ENCODE measurements at places on chromosomes 7 and 10.

DNA sequence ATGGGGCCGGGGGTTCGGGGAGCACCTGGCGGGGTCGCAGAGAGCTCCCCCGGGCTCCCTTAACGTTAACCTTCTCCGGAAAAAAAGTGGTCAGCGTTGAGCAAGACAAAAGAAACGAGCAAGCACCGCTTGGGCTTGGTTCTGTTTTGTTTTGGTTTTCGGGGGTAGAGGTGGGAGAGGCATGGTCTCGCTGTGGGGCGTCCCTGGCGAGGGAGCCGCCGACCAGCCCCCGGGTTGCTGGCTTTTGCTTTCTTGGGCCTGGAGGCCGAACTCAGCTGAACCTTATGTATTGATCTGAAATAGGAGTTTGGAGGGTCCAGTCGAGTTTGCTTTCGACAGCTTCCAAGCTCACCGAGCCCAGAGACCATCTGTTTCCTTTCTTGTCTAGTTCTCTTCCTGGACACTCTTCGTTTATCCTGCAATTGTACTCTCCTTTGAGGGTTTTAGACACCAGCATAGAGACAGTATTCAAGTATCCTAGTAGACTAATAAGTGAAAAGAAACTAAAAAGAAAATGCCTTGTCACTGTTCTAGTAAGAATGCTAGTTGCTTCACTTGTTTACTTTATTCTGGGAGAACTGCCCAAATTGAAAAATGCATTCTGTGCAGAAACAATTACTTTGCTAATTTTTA, 980 bp downstream of the FHIP2A start:
- peak; percentile 70 for DNase-seq

GRCh38 chr10:103353281-103353680, 2.3 kb upstream of the PCGF6 start:
- peak; percentile 26 for DNase-seq

- DNase-seq: peak; percentile 78
These were observed 135.2 kb downstream of the CYP26A1 start for GRCh38 chr10:93208717-93209464.

- no peak for DNase-seq
These were observed 80.7 kb downstream of the HIPK2 start for GRCh38 chr7:139697056-139697455.

DNA sequence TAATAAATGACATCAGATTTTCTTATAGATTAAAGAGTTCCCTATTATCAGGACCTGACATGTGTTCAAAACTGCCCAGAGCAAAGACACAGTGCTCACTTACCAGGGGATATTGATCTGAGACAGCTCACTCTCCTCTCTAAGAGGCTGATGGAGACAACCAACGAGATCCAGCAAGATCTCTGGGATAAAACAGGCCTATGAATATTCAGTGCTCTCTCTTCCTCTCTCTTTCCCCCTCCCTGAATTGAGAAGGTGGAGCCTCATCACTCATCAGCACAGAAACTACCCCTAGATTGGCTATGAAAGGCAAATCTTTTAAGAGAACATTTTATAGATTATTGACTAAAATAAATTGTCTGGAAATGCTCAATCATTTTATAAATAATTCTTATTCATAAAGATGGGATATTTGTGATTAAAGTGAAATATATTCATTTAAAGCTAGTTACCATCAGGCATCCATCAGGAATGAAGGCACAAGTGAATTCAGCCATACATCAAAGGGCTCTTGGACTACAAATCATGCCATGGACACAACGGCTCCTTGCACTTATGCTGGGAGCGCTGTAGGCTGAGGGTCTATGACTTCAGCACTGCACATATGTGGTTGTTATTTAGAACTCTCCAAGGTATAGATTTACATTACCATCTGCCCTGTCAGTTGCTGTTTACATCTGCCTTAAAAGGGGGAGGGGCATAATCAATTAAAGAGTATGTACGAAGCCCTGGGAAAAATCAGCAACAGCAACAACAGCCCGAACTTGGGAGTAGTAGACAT, 3.4 kb upstream of the PPP1R17 start:
- no peak for DNase-seq

DNA sequence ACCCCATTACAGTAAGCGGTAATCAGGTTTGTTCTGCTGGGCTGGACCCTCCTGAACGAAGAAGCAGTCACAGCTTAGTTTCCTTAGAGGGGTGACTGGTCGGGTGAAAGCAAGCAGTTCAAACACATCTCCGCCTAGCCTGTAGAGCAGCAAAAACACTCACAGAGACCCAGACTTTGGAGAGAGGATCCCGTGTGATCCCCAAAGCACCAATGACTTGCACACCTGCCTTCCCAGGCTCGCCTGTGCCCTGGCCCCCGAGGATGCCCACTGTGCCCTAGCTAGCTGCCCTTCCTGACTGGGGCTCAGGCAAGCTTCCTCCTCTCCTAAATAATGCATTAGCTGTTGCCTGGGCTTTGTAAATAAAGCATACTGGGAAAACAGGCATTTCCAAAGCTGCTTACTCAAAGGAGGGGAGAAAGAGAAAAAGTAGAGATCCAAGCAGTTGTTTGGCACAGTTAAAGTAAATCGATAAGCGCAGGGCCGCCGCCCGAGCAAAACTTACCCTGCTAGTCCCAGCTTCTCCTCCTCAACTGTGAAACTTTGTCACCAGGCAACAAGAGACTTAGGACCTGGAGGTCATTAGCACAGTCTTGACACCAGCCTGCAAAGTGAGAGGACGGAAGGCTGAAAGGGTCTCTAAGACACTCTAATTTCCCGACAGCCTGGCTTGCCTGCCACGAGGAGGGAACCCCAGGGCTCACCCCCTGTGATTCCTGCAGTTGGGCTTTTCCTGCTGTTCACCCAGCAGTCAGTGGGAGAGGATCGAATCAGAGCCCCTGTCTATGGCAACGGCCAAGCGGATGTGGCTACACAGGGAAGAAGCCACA, 4.8 kb downstream of the LRRC18 start:
- DNase-seq: peak; percentile 4

DNA sequence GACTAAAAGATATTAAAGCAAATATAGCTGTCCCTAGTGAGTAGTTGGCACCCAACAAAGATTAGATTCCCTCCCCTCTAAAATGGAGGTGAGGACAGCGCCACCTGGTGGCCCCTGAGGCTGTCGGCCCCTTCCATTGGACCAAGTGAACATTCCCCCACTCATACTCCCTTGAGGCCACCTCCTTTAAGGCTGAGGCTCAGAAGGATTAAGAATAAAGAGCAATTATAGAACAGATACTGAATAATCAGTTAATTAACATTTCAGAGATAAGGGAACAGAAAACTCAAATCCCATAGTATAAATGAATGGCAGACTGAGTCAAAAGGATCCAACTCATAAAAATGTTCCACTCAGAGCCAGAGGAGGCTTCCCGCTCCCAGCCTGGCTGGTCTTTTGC, 130.4 kb upstream of the GHITM start:
- DNase-seq: peak; percentile 27

GRCh38 chr10:67933199-67933598, 48.7 kb downstream of the SIRT1 start:
- DNase-seq: no peak

- no peak for DNase-seq
These were observed 205.2 kb upstream of the SVIL start for GRCh38 chr10:29839826-29840515.

DNA sequence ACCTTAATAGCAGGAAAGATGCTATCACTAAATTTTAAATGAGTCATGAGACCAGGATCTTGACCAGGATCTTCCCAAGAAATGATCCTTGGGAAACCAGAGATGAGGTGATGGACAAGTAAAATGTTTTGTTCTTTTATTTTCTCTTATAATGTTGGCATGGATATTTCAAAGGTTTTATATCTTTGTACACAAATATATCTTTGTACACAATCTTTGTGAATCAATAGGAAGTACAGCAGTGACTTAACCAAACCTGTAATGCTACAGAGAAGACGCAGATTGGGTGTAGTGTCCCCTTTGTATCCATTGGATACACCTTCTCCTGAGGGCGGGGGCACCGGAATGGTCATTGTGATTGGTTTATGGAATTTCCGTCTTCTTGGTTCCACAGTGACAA, 180.1 kb upstream of the CCDC6 start:
- no peak for DNase-seq

DNA sequence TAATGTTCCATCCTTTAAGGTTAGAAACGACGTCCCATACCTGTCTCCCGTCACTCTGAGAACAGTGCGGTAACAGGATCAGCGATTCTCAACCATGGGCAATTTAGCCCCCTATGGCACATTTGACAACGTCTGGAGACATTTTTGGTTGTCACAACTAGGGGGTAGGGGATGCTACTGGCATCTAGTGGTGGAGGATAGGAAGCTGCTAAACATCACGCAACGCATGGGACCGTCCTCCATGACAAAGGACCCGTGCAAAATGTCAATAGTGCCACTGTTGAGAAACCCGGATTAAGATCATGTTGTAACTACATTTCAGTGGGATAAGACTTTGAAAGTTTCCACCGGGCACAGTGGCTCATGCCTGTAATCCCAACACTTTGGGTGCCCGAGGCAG, 5.0 kb upstream of the PAXIP1 start:
- DNase-seq: peak; percentile 2

DNA sequence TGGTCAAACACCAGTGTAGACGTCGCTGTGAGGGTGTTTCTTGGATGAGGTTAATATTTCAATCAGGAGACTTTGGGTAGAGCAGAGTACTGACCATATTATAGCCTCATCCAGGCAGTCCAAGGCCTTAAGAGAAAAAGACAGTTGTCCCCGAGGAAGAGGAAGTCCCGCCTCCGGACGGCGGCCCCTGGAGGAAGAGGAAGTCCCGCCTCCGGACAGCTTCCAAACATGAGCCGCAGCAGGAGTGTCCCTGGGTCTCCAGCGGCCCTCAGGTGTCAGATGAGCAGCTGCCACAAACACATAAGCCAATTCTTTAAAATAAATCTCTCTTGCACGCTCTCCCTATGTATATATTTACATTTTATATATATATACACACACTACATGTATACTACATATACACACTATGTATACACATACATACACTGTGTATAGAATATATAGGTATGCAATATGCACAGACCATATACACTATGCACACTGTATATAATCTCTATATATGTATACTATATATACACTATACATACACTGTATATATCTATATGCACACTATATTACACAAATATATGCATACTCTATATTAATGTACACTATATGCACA, 37.5 kb downstream of the PWWP2B start:
- DNase-seq: no peak

DNA sequence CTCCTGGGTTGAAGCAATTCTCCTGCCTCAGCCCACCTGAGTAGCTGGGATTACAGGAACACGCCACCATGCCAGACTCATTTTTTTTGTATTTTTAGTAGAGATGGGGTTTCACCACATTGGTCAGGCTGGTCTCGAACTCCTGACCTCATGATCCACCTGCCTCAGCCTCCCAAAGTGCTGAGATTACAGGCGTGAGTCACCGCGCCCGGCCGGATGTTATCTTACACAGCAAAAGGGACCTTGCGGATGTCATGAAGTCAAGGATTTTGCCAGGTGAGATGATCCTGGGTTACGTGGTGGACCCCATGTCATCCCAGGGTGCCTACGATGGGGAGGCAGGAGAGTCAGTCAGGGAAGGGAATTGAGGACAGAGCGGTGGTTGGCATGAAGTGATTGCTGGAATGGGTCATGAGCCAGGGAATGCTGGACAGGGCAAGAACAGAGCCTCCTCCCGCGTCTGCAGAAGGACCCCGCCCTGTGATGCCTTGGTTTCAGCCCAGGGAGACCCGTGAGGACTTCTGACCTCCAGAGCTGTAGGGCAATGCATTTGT, 8.7 kb upstream of the UBE3C start:
- no peak for DNase-seq

DNA sequence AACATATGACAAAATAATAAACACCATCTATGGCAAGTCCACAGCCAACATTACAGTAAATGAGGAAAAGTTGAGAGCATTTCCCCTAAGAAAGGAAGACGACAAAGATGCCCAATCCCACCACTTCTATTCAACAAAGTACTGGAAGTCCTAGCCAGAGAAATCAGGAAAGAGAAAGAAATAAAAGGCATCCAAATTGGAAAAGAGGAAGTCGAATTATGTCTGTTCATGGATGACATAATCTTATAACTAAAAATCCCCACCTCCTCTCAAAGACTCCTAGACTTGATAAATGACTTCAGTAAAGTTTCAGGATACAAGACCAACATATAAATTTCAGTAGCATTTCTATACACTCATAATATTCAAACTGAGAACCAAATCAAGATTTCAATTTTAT, 288.5 kb upstream of the POT1 start:
- DNase-seq: no peak

DNA sequence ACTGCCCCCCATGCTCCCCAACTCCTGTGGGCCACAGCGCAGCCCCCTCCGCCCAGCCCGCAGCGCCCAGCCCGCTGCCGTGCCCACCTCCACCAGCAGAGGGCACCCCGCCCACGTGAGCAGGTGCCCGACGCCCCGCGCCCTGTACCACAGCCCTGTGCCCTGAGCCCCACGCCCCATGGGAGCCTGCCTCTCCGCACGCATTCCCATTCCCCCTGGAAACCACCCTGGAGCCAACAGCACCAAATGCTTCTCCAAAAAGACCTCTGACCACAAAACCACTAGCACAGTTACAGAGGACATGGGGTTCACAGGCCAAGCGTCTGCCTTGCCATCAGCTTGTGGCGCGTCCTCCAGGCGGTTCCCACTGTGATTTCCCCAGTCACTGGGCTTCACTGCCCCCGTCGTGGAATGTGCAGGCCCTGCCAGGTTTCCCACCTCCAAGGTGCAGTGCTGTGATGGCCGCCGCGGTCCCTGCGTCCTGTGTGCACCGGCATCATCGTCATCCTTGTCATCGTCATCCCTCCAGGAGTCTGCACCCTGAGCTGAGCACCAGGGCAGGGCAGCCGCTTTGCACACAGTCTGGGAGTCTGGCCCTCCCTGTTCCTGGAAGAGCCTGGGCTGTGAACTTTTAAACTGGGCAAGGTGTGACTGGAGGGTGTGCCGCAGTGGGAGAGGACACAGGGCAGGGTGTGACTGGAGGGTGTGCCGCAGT, 61.7 kb downstream of the PWWP2B start:
- peak; percentile 55 for DNase-seq

DNA sequence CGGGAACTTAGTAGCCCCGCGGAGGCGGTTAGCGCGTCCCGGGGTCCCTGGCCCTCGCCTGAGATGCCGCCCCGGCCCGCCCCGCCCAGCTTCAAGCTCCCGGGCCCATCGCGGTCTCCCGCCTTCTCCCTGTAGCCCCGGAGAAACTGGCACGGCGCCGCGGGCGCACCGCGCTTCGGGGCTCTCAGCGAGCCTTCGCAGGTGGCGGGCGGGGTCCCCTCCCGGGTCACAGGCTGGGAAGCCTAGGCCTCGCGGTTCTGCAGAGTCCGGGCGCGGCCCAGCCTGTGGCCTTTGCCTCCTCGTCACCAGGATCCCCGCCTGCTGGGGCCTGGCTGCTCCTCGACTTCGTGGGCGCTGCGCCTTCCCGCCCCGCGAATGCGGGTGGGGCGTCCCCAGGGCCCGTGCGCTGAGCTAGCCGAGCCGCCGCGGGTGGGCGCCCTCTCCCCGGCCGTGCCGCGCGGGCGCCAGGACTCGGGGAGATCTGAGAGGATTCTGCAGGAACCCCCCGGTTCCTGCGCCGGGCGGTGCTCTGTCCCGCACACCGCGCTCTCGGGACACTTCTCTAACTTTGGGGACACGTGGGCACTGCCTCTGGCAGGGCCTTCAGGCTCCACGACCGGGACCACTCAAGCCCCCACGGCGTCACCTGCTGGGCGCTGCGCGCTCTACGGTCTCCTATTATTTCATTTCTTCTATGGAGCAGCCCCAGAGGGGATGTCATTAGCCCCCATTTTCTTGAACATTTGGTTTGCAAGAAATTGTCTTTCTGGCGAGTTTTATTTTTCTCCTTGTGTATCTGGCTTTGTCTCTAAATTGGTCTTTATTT, 682 bp upstream of the RGS10 start:
- DNase-seq: peak; percentile 72

GRCh38 chr7:131501422-131501821, 55.0 kb downstream of the PODXL start:
- peak; percentile 79 for DNase-seq

- no peak for DNase-seq
These were observed 448.5 kb downstream of the KCNMA1 start for GRCh38 chr10:77189075-77189474.
